ENCODE measurements at places on chromosomes 3 and 15.

- DNase-seq = no peak
Measured at GRCh38 chr3:45968706-45969105, 25.4 kb downstream of the CXCR6 start.

DNA sequence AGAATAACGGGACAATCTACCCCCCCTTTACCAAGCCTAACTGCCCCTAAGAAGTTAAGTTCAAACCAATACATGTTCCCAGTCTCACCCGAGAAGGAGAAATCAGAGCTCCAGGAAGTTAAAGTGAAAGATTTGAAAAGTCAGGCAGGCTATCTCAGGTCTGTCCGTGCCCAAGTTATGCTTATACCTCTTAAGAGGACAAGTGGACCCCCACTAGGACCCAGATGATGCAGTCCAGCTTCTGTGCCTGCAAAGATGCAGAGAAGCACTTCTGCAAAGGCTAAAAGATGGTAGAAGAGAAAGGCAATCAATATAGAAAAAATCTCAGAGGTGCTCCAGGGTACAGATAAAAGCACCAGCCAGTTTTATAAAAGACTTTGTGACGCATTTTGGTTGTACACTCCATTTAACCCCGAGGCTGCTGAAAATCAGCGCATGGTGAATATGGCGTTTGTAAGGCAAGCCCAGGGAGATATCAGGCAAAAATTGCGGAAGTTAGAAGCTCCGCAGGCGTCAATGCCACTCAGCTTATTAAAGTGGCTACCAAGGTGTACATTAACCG lies 9.8 kb upstream of the SLC9C1 start:
- peak; percentile 25 for DNase-seq

GRCh38 chr3:87792534-87793336 lies 266.1 kb downstream of the CGGBP1 start:
- no peak for DNase-seq

DNA sequence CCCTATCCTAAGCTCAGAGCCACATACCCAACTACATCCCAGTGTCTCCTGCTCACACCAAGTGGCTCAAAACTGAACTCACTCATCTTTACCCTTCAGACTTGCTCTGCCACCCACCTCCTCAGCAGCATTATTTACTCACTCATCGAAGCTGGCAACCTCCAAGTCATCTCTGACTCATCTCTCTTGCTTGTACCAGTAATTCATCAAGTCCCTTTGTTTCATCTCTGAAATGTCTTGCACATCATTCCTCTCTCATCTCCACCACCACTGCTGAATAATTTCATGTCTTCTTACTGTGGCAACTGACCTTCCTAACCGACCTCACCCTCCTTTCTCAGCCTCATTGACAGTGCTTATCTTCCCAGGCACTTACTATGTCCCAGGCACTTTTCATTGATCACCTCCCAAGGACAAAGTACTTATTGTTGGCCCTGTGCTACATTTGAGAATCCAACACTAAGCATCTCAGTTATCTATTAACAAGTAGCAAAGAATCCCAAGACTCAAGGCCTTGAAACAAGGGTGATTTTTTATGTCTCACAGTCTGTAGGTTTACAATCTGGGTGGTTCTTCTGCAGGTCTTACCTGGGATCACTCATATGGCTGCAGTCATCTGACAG lies 82.0 kb downstream of the MRPL46 start:
- no peak for DNase-seq

DNA sequence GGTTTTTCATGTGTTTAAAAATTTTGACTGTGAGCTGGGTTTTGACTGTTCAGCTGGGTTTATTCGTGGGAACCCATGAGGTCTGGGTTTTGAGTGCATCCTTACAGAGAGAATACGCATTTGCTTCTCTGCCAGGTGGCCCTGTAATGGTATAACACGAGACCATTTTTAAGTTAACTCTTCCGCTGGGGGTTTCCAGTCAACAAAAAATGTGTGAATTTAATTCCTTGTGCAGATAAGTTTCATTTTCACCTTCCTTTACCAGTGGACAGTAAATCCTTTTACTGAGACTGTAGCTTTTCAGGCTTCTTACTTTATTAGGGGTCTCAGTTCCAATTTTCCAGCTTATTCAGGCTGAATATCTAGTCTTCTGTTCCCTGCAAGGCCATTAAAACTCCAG lies 149.6 kb downstream of the OPA1 start:
- no peak for DNase-seq

- no peak for DNase-seq
Measured at GRCh38 chr3:50515565-50516439, 12.4 kb upstream of the CACNA2D2 start.

All from HL-60 (cell line).